Ovary (tissue), 10 donors: ENCODE measurements at places on chromosomes 12 and 14. TPM values are rescaled to one million over a fixed set of nuclear protein-coding genes. Genes with fewer than 3 reads are reported as not detected.

GPR84 gene
- 0.42 TPM for polyA plus RNA-seq

TMEM132D gene
- polyA plus RNA-seq = 0.04 TPM

ERO1A gene
- 15.6 TPM for polyA plus RNA-seq

TAS2R46 gene
- polyA plus RNA-seq = not detected

KRT71 gene
- polyA plus RNA-seq = not detected

- DNase-seq = no peak
Observed at GRCh38 chr12:95626854-95627253, 75.6 kb upstream of the USP44 start.

GRCh38 chr12:121964813-121965643 is 46.6 kb downstream of the CFAP251 start:
- no peak for DNase-seq

DNA sequence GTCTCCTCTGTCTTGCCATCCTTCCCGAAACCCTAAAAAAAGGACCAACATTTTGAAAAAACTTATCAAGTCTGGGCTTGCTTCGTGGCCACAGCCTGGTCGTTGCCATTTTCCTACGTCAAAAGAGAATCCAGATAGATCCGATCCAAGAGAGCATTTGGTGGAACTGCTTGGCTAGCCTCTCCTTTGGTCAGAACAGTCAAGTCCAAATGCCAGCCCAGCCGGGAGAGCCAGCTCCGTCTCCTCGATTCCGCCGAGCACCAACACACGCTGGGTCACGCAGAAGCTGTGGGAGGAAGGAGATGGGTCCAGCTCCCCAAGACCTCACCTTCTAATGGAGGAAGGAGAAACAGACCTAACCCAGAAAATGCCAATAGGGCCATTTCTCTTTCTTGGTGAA is 9.3 kb upstream of the PRIMA1 start:
- DNase-seq = no peak

- DNase-seq = no peak
Observed at GRCh38 chr12:108638997-108639822, 5.5 kb upstream of the SELPLG start.

- DNase-seq = no peak
Observed at GRCh38 chr14:75204116-75204515, 27.7 kb upstream of the TMED10 start.

GRCh38 chr14:95730126-95730525 is 16.2 kb upstream of the TCL1A start:
- no peak for DNase-seq

GRCh38 chr14:24959791-24960331 is 90.1 kb downstream of the STXBP6 start:
- no peak for DNase-seq

DNA sequence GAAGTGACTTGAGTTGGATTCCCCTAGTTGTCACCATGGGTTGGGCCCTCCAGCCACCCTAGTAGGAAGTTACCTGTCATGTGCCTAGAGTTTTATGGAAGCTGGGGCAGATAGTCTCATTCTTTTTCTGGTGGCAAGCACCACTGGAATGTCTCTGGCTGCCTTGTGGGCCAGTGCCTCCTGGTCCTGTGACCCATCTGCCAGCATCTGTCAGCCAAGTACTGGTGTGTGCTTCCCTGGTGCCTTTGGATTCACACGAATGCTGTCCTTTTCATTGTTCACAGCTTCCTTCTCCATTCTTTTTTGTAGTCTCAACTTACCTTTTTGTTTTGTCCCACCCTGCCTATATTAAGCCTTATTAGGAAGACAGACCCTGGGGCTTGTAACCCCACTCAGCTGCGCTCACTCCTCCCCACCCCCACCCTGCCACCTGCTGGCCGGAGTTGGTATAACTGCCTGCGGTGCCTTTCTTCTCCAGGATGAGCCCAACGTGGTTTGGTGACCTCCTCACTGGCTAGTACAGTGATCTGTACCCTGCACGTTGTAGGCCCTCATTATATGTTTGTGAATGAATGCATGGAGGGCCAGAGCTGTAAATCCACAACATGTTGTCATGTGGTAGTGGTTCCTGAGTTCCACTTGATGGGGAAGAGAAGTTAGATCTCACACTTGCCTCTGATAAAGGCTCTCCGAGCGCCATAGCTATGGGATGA is 125.7 kb downstream of the TSPAN9 start:
- DNase-seq = peak; percentile 53

DNA sequence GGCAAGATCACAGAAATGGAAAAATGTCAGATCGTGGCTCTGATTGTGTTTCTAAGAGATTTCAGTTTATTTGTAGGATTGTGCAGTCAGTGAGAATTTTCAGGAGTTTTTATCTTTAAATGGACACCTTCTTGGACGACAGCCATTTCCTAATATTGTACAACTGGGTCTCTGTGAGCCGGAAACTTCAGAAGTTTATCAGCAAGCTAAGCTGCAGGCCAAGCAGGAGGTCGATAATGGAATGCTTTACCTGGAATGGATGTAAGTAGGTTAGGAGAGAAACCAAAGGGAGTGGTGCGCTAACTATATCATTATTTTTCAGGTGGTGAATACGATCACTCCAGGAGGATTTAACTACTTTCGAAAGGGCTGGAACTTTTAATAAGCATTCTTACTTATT is 26.4 kb downstream of the APAF1 start:
- no peak for DNase-seq

DNA sequence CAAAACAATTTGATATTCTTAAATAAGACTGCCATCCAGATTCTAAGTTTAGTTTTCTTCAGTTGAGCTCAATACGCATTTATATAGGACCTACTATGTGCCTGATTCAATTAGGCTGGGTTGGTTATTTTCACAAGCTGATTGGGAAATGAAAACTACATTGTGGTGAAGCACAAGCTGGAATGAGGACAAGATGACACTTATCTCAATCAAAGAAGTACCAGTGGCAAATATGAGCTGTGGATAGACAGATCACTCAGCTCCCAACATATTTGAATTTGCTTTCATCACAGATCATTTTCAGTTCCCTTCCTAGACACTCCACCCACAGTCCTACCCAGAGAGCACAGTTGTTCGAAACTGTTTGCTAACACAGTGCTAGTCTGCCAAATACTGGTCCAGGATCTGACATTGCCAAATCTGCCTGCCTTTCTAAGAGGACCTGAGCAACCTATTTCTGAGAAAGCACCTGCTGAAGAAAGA is 74.7 kb downstream of the LLPH start:
- DNase-seq = no peak

GRCh38 chr14:99363051-99363450 is 91.1 kb upstream of the BCL11B start:
- DNase-seq = no peak

GRCh38 chr12:1130164-1130563 is 139.1 kb downstream of the ERC1 start:
- DNase-seq = no peak

- no peak for DNase-seq
Observed at GRCh38 chr12:84704856-84705255, 207.7 kb downstream of the SLC6A15 start.

- DNase-seq = no peak
Observed at GRCh38 chr12:85007836-85008235, 28.2 kb downstream of the TSPAN19 start.

DNA sequence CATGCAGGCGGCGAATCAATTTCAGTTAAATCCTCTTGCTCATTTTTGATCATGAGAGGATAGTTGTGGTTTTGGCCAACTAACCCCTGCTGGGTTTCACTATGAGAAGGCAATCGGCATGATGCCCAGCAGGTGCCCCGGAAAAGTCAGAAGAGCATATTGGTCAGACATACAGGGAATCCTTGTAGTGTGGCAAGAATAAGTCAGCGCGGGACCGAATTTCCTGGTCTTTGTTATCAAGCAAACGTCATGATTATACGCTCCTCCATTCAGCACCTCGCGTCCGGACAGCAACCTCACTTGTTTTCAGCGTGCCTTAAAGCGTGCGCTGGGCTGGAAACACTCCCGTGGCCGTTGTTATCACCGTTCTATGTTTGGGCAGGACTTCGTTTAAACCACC is 1.8 kb downstream of the TBC1D30 start:
- DNase-seq = peak; percentile 70

- DNase-seq = no peak
Observed at GRCh38 chr14:24705840-24706239, 71.8 kb upstream of the GZMB start.
